ENCODE measurements at places on chromosomes 3 and 15.
A peak's percentile ranks its signal among the peaks of the same experiment; 100 is the strongest.

DNA sequence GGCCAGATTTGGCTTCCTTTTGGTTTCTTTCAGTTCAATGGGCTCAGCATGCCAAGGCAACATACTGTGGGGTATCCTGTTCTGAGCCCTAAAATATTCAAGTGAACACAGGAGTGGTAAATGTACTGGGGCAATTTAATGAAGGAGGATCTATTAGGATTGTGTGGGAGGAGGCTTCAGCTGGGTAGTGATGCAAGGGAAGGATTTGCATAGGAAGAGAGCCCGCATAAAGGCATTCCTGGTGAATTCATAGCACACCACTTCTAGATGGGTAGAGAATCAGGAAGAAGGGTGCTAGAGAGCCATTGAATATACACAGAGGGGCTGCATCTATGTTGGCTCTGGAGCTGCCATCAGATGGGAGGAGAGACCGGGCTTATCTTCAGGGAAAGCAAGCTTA lies 20.6 kb upstream of the KNG1 start:
- DNase-seq = no peak

DNA sequence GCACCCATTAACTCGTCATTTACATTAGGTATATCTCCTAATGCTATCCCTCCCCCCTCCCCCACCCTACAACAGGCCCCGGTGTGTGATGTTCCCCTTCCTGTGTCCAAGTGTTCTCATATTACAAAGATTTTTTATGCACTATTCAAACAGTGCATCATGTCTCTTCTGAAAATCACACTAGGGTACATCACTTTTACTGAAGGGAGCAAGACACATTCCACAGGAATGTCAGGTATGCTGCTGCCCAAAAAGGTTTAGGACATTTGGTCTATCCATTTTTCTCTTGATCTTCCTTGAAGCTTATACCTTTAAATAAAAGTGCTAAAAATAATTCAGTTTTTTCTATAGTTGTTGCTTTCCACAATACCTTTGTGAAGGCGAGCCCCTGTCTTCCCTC lies 9.2 kb upstream of the EPHA3 start:
- DNase-seq = no peak

DNA sequence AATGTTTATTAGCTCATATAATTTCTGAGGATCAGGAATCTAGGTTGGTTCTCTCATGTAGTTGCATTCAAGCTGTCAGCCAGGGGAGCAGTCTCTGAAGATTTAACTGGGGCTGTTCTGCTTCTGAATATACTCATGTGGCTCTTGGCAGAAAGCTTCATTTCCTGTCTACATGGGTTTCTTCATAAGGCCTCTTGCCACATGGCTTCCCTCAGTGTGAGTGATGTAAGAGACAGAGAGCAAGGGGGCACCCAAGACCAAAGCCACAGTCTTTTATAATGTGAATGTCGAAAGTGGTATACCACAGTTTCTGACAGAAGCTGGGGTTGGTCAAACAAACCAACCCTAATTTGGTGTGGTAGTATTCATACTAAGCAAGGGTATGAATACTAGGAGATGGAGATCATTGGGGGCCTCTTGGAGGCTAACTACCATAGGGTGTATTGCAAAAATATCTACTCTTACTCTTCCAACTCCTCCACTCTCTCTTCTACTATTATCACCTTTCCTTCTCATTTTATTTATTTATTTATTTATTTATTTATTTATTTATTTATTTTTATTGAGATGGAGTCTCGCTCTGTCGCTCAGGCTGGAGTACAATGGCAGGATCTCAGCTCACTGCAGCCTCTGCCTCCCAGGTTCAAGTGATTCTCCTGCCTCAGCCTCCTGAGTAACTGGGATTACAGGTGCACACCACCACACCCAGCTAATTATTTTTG lies 123.8 kb downstream of the B3GALNT1 start:
- no peak for DNase-seq

DNA sequence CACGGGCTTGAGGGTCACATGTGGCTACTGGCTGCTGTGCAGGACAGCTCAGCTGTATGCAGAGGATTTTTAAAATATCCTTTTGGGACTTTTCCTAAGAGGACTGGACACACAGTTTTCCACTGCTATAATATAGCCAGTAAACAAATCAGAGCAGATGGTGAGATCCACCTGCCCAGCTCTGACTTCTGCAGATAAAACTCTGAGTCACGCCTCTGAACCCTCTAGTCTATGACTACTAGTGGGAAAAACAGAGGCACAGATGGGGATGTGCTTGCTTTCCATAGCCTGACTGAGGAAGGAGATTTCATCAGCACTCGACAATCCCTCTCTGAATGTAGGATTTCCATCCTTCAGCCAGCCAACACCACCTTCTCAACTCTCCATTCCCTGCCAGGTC lies 45.1 kb downstream of the COLQ start:
- DNase-seq = peak; percentile 64

DNA sequence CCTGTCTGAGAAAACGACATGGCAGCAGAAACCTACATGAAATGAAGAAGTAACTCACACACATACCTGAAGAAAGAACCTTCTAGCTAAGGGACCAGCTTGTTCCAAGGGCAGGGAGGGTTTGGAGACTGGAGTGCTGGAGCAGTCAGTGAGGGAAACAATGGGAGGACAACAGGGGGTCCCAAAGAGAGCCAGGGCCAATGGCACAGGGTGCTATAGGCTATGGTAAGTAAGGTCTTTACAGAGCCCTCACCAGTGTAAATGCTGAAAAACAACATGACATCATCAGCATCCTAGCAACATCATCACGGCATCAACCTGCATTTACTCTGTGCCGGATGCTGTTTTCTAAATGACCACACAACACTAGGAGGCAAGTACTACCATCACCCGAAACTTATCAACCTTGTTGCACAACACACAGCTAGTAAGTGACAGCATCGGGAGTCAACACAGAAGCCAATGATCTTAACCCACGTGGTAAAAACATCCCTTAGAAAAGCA lies 449.5 kb upstream of the WNT5A start:
- DNase-seq = no peak

DNA sequence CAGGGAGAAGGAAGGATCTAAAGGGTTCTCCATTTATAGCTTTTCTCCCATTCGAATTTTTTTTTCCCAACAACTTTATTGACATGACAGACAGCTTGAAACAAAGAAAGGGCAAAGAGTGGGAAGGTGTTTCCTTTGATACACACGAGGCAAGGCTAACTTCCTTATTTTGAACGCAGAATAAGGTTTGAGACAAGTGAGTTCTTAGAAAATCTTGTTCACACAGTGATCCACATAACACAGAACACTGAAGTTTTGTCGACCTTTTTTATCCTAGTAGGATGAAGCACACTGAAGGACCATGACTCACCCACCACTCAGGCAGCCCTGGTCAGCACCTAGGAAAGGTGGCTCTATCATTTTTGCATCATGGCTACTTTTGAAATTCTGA lies 425.8 kb upstream of the MDFIC2 start:
- DNase-seq = no peak

- DNase-seq = peak; percentile 27
Observed at GRCh38 chr3:47512416-47513124, 942 bp downstream of the ELP6 start.

DNA sequence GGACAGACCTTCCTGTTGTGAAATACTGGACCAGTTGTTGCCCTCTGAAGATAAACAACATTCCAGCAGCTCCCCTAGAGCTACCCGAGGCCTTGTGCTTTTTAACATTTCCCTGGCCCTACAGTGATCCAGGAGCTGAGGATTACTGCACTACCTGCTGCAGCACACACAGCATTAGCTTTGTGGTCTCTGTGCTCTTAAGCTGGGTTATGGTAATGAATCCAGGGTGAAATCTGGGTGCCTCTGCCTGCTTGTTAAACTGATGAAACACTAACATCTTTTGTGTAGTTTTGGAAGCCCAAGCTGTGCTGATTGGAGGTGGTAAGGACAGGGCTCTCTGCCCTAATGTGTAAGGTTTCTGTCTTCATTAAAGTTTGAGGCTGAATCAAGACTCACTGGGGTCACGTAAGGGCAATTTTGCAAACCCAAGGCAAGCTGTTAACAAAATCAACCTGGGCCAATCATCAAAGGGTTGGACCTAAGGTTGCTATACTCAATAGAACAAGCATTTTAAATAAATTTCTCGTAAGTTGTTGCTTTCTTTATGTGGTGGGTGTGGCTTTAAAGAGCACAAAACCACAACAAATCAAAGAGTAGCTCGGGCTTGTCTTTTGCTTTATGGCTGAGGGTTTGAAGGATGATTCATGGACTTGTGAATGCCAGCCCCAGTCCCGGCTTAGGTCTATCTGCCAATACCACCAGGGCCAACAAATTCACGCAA lies 183.9 kb downstream of the TPRG1 start:
- peak; percentile 33 for DNase-seq

GRCh38 chr3:152870027-152870426 lies 35.1 kb downstream of the P2RY1 start:
- DNase-seq = no peak

- DNase-seq = no peak
Observed at GRCh38 chr3:171056528-171056927, 30.0 kb upstream of the SLC2A2 start.

- no peak for DNase-seq
Observed at GRCh38 chr15:81152799-81153198, 18.7 kb downstream of the CFAP161 start.

DNA sequence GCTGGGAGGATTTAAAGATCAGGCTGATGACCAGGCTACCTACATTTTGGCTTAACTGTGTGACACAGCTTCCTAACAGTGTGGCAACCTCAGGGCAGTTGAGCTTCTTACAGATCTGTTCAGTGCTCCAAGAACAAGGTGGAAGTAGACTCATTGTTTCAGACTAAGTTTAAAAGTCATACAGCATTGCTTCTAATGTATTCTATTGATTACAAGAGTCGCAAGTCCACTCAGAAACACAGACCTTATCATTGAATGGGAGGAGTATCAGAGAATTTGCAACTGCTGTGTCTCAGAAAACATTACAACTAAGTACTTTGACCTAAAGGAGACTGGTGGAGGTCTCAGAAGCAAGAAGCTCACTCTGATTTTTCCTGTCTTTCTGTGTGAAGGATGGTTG lies 579.5 kb upstream of the TGFBR2 start:
- no peak for DNase-seq

DNA sequence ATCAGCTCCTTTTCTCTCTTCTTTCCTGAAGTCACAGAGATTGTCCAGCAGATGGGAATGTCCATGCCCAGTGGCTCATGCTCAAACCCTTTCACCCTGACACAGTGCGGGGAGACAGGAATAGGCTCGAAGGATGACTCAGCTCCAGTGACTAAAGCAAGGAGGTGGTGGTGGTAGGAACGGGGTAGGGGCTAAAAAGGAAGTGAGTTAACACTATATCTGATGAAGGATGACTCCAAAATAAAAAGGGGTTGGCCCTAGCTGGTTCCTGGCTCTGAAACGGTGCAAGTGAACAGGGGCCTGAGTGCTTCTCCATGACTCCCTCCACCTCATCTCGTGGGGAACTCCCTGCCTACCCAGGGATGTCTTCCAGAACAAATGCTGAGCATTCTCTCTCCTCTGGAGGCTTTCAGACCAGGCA lies 167.4 kb upstream of the LPP start:
- no peak for DNase-seq

DNA sequence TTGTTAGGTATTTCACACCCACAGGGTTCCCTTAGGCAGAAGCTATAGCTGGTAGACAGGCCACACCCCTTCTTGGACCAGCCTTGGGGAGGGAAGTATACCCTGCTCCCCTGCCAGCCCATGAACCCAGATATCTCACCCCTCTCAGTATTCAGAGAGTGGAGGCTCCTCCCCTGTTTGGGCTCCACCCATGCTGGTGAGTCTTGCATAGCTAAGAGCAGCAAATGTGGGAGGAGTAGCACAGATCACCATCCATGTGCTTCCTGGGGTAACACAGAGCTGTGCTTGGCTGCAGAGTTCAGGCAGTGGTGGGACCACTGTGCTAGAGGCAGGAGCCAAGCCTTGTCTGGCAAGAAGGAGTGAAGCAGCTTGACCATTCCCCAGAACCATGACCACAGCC lies 427.2 kb downstream of the ZIC1 start:
- no peak for DNase-seq

- DNase-seq = no peak
Observed at GRCh38 chr3:12155264-12155663, 3.4 kb downstream of the TIMP4 start.
